ENCODE measurements at places on chromosomes 6 and 20.

- peak; percentile 23 for DNase-seq
These were observed 71.8 kb downstream of the FOXF2 start for GRCh38 chr6:1461207-1461606.

GRCh38 chr20:33914919-33915318, 78.8 kb upstream of the RALY start:
- DNase-seq = peak; percentile 66

DNA sequence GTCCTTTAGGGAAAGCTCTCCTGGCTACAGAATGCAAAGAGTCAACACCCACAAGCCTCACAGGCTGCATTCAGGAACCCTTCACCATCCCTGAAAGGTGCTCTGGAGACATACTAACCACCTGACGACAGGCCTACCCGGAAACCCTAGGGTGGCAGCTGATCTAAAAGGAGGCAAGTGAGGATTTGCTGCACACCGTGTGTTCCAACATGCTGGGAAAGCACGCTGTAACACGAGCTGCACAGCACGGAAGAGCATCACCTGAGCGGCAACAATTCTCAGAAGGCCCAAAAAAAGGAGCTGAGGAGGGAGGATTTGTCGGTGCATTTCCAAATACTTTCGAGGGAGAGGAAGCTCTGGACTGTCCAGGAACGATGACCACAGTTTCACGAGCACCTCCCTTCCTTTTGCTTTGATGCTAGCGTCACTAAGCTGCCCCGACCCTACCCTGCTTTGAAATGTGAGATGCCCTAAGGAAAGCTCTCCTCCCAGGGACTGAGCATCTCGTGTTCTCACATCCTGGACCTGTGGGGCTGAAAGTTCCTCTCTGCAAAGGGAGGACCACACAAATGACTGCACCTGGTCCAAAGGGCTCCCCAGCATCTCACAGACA, 87.0 kb downstream of the PPP1R3G start:
- no peak for DNase-seq

- peak; percentile 41 for DNase-seq
These were observed 66.9 kb downstream of the BCKDHB start for GRCh38 chr6:80173411-80173810.

GRCh38 chr6:4176907-4177306, 41.5 kb upstream of the ECI2 start:
- DNase-seq = no peak

DNA sequence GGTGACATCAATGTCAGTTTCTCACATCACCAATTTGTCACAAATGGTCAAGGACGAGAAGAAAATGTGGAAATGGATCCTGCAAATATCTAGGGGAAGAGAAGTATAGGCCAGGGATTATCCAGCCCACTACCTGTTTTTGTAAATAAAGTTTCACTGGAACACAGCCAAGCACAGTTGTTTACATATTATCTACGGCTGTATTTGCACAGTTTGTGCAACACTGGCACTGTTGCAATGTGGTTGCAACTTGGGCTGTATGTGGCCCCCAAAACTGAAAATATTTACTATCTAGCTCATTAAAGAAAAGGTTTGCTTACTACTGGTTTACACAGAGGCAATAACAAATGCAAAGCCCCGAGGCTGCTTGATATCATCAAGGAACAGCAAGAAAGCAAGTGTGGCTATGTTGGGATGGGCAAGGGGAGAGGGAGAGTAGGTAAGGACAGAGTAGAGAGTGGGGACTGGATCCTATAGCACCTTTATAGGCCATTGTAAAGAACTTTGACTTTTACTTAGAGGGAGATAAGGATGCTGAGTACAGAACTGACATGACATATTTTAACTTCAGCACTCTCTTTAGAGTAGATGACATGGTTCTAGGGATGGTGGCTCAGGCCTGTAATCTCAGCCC, 11.8 kb upstream of the STXBP5 start:
- no peak for DNase-seq

GRCh38 chr20:7629880-7630279, 310.4 kb downstream of the HAO1 start:
- DNase-seq = no peak

- no peak for DNase-seq
These were observed 236.3 kb downstream of the PTPRK start for GRCh38 chr6:128284128-128284527.

DNA sequence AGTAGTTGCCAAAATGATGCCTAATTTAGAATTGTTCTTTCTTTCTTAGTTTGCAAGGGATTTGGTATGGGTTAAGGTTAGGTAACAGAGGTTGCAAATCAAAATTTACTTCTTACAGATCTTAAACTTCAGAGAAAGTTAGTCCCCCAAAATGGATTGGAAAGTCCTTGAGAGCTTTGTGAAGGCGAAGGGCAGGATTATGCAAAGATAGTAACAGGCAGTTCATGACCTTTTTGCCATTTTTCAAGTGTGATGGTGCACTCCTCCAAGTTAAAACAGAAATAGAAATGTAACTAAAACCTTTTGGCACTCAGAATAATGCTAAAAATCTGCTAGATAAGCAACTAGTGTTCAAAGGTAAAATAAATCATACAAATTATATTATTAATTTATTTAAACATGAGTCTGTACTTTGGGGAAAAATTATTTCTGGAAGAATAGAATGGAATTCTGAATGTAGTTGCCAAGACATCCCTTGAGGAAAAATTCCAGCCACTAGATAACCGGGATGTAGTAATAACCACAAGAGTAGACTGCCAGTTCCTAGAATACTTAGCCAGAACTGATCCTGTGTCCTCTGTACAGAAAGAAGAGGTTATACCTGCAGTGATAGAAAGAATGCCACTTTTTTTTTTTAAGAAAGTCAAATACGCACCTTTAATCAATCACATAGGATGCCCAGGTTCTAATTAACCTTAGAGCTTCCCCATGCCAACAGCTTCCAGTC, 31.8 kb upstream of the DAAM2 start:
- DNase-seq = peak; percentile 3

- no peak for DNase-seq
These were observed 108.7 kb upstream of the LY86 start for GRCh38 chr6:6479785-6480184.

GRCh38 chr20:44209686-44210405, 725 bp downstream of the OSER1 start:
- peak; percentile 36 for DNase-seq

GRCh38 chr6:1613346-1613687, 3.6 kb downstream of the FOXC1 start:
- DNase-seq = no peak

- no peak for DNase-seq
These were observed 649.8 kb upstream of the SLC35B3 start for GRCh38 chr6:9085054-9085708.

- peak; percentile 56 for DNase-seq
These were observed 98.4 kb downstream of the MRPL14 start for GRCh38 chr6:44028789-44029310.

- DNase-seq = peak; percentile 72
These were observed 945 bp downstream of the PHF10 start for GRCh38 chr6:169723200-169723909.

- DNase-seq = no peak
These were observed 74.7 kb downstream of the GRM1 start for GRCh38 chr6:146103416-146104072.

- DNase-seq = no peak
These were observed 28.5 kb downstream of the MYH7B start for GRCh38 chr20:34983995-34984735.

- DNase-seq = no peak
These were observed 274.8 kb upstream of the EXOC2 start for GRCh38 chr6:967701-968100.

GRCh38 chr6:158910484-158911440, 89.2 kb downstream of the RSPH3 start:
- no peak for DNase-seq

DNA sequence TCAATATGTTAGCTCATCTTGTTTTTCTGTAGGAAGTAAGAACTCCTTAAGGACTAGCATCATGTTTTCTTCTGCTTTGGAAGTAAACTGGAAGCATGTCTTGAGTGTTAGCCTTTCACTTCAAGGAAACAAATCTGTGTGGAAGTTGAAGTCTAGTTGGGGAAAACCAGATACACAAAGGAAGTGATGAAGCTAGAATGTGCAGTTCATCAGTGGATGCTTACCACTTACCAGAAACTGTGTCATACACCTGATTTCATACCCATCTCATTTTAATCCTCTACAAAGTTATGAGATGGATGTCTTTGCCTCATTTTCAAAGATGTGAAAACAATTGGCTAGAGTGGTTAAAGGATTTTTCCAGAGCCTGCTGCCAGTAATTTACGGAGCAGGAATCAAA, 75.8 kb downstream of the TMEM170B start:
- no peak for DNase-seq

- no peak for DNase-seq
These were observed 19.2 kb upstream of the KCNG1 start for GRCh38 chr20:51042064-51042463.

DNA sequence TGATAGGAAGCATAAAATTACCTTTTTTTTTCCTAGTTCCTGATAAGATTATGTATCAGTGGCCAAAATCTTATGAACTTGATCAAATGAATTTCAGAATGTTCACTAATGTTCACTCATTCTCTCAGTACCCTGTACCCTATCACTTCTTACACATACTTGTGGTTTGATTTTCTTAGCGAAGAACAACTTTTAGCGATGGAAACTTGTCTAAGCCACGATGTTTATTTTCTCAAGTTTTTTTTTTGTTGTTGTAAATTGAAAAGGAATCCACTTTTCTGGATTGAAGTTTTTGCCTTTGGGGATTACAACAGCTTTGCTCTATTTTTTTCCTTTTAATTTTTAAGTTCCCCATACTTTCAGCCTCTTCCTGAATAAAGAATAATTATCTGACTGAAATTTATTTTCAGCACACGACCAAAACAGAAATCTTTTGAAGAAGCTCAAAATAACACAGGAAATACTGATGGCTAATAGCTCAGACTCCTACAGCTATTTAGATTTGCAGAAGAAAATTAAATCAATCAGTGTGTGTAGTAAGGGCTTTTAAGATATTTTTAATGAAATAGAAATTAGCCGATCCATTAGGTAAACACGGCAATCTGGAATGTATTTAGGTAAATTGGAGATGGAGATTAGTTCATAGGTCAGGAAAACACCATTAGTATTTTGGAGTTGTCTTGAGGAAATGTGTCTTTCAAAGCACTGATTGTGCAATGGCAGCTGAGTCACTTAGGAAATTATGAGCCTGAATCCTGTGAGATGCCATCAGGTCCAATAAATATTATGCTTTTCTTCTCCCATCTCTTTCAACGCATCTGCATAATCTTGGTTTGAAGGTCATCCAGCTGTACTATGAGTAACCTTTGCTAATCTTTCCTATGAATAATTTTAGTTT, 217.5 kb downstream of the GJA1 start:
- DNase-seq = peak; percentile 91

DNA sequence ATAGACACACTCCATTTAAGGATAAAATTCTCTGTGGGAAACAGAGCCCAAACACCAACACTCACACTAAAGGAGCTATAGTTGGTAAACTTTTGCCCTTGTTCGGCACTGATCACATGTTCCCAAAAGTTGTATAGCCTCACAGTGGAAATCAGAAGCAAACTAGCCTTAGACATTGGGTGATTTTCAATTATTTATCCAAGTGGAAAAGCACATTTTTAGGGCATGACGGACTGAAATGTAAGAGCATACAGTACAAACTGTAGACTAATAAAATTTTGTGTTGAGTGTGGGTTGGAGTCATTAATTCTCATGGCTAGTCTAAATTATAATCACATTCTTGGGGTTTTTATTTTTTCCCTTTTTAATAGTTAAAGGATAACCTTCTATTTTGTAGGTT, 202.4 kb downstream of the MOXD1 start:
- peak; percentile 41 for DNase-seq

- DNase-seq = no peak
These were observed 70.5 kb upstream of the FYN start for GRCh38 chr6:111943726-111944125.

DNA sequence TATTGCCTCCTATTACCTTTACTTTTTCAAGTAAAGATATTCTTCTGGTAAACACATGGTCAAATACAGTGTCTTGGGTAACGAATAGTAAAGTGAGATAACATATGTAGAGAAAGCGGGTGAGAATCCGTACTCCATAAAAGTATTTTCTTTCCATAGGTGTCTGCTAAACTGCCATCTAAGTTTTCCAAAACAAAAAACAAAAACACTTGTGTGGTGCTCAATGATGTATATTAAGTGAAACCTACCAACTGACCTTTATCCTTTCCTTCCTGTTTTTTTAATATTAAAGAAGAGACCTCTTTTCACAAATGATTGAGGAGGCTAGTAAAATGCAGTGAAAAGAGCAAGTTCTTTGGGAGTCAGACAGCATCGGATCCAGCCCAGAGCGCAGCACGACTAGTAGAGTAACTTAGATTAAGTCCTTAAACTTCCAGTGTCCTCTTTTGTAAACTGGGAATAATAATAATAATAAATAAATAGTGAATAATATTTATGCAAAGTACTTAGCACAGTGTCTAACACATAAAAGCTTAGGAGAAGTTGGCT, 437 bp upstream of the CDKAL1 start:
- DNase-seq = no peak

DNA sequence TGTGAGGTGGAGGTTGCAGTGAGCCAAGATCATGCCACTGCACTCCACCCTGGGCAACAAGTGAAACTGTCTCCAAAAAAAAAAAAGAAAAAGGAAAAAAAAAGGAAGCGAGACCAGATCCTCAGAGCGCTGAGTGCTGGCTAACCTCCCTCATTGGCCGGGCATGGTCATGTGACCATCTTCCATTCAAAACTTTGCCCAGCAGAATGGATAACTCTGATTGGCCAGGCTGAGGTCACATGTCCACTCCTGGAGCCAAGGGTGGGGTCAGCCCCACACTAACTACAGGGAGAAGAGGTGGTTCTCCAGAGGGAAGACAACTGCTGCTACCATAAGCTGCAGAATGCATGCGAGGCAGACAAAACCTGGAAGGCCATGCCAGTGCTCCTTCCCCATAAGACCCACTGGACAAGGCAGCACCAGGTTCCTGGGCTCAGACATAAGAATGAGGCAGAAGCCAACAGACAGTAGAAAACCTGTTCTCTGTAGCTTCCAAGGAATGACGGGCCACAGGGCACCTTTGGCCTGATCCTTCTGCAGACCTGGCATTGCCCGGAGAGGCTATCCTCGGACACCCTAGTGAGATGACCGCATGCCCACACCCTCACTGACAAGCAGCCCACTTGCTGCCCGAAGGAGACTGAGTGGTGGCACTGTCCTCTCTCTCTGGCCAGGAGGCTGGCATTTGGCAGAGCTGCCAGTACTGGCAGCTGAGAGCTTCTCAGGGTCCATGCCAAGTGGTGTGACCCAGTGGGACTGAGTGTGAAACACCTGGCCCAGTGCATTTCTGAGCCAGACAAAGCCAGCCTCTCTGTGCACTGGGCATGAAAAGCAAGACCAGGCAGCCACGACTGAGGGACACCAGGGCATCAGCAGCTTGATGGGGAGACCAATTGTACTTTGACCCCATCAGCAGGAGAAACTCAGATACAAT, 311.9 kb upstream of the SULF2 start:
- DNase-seq = no peak

- no peak for DNase-seq
These were observed 52.4 kb upstream of the EIF2S2 start for GRCh38 chr20:34164381-34164984.

DNA sequence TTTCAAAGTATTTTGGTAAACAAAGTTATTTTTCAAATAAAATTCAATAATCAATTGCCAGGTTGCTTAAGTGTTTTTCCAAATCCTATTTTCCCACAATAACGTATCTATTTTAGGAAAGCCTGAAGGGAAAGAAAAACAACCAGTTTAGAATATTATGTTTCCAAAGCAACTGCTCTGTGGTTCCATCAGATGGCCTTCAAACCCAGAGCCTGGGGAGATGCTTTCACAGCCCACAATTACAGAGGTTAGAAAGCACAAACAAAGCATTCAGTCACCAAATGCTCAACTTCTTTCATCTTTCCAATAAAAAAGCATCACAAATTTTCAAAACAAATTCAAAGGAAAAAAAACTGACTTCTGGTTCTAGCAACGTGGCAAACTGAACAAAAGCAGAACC, 66.0 kb downstream of the ELOVL5 start:
- peak; percentile 29 for DNase-seq

All from fibroblast of pulmonary artery (primary cell).